ENCODE measurements at places on chromosomes 6 and 20. TPM values are rescaled to one million over a fixed set of nuclear protein-coding genes. Genes with fewer than 3 reads are reported as not detected.

DNA sequence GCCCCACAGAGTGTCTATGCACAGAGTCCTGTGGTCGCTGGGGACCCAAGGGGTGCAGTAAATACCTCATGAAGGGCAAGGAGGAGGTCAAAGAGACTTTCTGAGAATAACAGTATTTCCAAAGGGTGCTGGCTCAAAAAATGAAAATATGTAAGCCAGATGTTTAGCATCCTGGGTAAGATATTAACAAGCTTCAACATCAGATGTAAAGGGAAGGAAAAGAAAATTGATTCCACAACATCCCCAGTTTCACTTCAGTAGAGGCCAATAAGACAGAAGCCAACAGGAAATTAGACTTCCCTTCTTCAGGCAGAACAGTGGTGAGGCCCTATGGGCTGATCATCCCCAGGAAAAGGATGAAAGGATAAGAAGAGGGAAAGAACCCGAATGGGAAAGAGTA, 434.7 kb downstream of the PRKN start:
- no peak for DNase-seq

- DNase-seq: no peak
Observed at GRCh38 chr6:132683543-132683942, 24.6 kb upstream of the TAAR1 start.

DNA sequence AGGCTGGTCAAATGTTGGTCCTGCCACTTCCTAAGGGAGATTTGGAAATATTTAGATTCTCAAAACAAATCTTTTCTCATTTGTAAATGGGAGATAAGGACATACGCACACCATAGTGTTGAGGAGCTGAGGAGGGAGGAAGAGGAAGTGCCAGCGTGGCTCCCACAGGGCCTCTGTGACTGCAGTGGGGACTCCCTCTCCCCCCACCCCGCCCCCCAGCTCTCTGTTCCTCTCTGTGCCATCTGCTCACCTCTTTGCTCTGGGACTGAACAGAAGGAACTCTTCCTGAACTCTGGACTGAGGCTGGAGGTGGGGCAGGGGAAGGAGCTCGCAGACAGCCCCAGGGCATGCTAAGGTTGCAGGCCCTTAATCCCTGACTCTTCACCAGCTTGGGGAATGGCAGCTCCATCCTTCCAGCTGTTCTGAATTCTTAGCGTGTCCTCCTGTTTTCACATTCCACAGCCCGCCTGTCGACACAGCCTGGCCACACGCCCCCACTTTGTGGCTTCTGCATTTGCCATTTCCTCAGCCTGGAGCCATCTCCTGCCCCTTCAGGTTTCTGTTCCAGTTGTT, 11.4 kb downstream of the DDX27 start:
- no peak for DNase-seq

- no peak for DNase-seq
Observed at GRCh38 chr6:149513915-149514314, 29.1 kb upstream of the ZC3H12D start.

- no peak for DNase-seq
Observed at GRCh38 chr6:816510-817084, 123.7 kb upstream of the EXOC2 start.

MACROD2 gene
- 14.1 TPM for total RNA-seq

CCN6 gene
- not detected for total RNA-seq

ETV7 gene
- 4.8 TPM for total RNA-seq

RGS19 gene
- total RNA-seq: 26.9 TPM

All from tibial nerve (tissue), 4 donors.